ENCODE measurements at places on chromosomes 2 and 18.

DNA sequence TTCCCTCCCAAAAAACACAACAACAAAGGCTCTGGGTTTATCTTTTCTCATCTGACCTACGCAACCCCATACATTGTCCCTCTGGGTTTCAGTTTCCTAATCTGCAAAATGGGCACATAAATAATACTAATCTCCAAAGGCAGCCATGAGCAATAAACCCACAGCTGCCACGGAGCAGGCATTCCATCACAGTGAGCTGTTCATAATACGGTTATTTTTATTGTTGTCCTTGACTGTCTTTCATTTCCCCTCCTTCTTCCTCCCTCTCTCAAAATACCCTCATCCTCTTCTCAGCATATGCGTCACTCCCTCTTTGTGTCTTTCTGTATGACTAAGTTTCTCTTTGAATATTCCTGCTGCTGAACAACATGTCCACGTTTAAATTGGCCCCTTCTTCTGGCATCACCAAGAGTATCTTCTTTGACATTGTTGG lies 129.8 kb upstream of the CAB39 start:
- DNase-seq, result no peak

DNA sequence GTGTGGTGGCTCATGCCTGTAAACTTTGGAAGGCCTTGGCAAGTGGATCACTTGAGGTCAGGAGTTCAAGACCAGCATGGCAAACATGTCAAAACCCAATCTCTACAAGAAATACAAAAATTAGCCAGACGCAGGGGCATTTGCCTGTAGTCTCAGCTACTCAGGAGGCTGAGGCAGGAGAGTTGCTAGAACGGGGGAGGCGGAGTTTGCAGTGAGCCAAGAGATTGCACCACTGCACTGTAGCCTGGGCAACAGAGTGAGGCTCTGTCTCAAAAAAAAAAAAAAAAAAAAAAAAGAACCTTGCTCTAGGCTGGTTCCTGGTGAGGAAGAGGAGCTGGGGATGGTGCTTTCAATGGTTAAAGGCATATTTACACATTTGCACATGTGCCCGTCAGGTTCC lies 129.4 kb downstream of the LYPD6B start:
- no peak for DNase-seq

GRCh38 chr2:208493186-208493585 lies 86.6 kb downstream of the PTH2R start:
- DNase-seq, result no peak

DNA sequence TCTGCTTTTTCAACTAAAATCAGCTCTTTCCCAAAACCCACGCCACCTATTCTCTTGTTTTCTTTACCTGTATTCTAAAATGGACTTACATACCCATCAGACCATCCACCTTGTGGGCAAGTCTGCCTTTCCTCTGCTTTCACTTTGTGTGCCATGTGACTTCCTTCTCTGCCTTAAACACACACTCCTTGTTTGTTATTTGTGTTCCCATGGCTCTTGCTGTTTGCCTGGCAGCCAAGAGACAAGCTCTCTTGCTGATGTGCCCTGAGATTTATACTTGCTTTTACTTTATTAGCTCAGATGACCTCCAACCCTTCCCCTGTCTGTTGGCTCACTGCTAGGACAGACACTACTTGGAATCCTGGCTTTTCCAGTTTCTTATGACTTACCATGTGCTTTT lies 309.7 kb upstream of the LRRTM4 start:
- no peak for DNase-seq

DNA sequence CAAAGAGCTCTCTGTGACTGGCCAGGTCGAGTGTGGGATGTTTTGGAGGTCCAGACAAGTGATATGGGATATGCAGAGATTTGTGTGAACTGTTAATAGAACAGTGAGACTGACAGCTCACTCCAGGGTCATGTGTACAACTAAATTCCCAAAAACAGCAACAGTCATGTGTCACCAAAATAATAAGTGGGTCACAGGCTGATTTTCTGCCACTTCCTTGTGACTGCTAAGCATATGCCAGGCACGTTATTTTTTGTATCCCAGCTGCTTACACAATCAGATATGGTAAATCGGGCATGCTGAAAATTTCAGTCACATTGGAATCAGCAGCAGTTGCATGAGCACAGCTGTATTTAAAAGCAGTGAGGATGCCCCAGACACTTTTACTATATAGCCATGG lies 198.7 kb downstream of the PTGR3 start:
- no peak for DNase-seq

- DNase-seq, result no peak
These were observed 218.2 kb downstream of the ATAD2B start for GRCh38 chr2:23708771-23709170.
